ENCODE measurements at places on chromosomes 13 and 19.

DNA sequence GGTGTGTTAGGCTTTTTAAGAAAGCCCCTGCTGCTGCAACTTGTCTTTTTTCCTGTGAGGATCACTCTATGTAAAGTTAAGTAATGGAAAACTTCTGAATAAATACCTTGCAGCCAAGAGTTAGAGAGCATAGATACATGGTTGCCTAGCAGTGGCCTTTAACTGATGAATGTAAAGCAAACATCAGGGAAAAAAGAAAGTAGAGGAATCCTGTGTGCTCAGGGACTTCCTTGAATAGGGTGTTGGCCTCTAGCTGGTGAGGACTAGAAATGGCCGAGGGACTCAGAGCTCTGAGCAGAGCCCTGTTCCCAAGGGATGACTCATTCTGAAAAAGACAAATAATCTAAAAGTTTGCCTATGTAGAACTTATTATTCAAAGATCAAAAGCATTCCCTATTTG, 135.7 kb downstream of the MIPEP start:
- DNase-seq = no peak

GRCh38 chr19:55362174-55362989, 678 bp downstream of the GARIN5B start:
- no peak for DNase-seq

DNA sequence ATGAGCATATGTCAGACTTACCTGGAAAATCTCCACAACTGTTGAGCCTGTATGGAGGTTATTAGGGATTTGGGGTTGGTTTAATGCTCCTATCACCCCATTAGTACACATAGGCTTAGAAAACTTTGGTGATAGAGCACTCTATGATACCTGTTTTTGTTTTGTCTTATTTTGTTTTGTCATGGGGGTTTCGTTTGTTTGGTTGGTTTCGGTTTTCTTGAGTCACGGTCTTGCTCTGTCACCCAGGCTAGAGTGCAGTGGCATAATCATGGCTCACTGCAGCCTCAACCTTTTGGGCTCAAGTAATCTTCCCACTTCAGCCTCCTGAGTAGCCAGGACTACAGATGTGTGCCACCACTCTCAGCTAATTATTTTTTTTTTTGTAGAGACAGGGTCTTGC, 70.0 kb downstream of the MZT1 start:
- DNase-seq = no peak

DNA sequence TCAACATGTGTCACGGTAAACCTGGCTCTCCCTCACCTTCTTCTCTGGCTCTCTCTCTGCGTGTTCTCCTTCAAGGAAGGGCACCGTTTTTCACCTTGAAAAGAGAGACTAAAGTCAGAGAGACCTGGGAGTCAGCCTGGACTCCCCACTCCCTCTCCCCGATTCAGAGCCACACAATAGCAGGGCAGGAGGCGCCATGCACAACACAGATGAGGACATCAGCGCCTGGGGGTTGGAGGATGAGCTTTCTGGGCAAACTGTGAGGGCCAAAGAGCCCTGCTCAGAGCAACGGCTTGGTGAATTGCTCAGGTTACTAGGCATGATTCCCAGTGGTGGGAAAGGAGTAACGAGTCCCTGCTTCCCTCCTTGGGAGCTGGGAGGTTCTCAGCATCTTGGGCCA, 32.3 kb downstream of the HSPH1 start:
- no peak for DNase-seq

GRCh38 chr13:40611004-40611403, 55.4 kb downstream of the FOXO1 start:
- DNase-seq = no peak

DNA sequence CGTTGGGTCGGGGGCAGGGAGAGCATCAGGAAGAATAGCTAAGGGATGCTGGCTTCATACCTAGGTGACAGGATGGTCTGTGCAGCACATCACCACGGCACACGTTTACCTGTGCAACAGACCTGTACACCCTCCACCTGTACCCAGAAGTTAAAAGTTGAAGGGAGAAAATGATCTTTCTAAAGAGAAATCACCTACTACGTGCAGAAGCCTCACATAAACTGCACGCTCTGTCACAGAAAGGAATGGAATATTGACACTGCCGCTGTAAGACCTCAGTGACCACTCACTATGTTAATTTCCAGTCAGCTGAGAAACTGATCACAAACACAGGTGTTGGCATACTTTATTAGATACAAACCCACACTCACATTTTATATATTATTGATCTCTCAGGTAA, 26.8 kb downstream of the LAMP1 start:
- DNase-seq = no peak

DNA sequence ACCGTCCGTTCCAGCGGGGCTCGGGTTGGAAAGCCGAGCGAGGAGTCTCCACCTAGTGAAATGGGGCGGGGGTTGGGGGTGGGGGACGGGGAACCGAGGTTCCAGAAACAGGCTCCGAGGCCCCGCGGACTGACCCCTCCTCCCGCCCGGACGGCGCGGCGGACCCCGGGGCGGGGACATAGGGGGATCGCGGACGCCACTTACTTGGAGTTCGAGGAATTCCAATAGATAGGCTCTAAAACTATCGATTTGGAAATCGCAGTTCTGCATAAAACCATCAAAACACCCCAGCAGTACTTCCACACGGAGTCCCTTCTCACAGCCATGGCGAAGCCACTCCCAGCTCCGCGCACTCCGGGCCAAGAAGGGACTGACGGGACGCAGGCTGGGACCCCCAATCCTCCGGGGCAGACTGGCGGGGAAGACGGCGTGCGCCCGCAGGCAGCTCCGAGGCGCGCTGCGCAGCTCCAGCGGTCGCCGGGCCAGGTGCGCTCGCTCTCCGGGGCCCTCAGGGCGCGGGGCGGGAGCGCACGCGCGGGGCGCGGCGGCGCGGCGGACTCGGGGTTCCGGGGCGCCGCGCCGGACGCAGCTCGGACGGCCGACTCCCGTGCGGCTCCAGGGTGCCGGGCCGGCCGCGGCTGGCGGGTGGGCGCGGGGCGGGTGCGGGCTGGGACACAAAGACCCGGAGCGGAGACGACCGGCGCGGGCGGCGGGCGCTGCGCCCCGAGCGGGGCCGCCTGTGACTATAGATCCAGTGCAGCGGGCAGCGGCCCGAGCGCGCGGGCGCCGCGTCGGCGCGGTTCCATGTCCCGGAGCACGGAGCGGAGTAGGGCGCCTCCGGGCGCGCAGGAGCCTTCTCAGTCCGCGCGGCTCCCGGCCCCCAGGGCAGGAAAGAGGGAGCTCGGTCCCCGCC, 567 bp downstream of the EFNB2 start:
- DNase-seq = no peak

DNA sequence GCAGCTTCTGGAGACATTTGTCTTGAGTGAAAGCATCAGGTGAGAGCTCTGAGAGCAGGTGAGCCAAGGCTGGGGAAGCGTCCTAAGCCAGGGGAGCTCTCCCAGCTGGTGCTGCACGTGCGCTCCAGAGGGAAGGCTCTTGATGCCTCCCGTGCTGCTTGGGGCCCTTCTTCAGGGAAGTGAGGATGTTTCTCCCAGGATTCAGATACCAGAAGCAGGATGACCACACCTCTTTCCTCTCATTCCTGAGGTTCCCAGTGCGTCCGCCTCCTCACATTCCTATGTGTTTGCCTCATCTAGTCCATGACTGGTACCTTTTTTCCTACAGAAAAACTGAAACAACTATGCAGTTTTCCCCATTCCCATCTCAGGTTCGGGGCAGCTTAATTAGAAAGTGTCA, 231.0 kb upstream of the IRS2 start:
- no peak for DNase-seq

DNA sequence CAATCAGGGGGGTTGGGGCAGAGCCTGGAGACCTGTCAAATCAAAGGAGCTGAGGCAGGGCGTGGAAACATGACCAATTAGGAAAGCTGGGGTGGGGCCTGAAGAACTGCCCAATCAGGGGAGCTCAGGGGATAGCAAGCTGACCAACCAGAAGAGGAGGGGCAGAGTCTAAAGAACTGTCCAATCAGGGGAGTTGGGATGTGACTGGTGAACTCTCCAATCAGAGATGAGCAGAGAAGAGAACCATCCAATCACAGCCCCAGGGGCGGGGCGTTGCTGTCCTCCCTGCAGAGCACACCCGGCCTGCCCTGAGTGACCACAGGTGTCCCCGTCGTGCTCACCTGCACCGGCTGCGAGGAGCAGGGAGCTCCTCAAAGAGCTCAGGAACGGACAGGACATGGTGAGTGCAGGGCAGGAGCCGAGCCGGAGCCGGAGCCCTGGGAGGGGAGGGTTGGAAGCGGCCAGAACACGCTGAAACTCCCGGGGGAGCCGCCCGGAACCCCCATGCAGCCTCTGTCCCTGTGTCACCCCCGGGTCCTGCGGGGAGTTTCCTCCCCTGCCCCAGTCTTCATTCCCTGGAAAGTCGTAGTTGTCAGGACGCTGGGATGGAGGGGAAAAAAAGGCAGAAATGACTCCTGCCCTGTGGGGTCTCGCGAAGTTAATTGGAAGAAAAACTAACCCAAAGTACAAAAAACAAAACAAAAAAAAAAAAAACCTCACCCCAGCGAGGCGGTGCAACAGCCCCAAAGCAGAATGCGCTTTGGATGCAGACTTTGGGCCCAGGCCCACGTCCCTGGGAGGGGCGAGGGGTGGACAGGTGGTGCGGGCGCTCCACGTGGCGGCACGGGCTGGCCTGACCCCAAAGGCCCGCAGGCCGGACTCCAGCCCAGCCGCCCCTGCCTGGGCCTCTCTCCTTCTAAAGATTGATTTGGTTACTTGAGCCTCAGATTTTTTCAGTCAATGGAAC, at the start of gene ZNF556:
TSS of gene ZNF556 (plus strand) at position 311 of the 967 bp plus-strand sequence. CDS start at position 398, 87 bp downstream.
- peak; percentile 99 for DNase-seq

GRCh38 chr19:49425922-49426592, 869 bp downstream of the GFY start:
- DNase-seq = no peak

DNA sequence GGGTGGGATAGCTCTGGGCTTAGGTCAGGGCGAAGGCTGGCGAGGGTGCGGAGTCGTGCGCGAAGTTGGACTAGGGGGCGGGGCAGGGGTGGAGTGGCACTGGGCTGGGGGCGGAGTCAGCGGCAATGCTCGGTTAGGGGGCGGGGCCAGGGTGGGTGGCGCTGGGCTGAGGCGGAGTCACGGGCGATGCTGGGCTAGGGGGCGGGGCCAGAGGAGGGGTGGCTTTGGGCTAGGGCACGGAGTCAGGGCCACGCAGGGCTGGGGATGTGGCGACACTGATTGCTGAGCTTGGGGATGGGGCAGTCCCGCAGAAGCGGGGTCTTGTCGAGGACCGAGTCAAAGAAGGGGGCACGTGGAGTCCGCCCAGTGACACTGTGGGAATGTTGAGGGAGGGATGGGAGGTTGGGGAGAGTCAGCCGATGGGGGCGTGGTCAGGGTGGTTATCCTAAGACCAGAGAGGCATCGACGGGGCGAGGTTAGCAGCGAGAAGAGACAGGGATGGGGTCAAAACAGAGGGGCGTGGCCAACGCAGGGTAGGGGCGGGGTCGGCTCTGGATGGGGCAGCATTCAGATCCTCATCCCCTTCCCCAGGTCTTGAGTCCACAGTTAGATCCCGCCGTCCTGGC, 8.7 kb downstream of the HOMER3 start:
- DNase-seq = no peak

GRCh38 chr13:95146486-95146885, 154.8 kb downstream of the ABCC4 start:
- DNase-seq = no peak

- DNase-seq = no peak
These were observed 2.5 kb downstream of the PHF11 start for GRCh38 chr13:49498206-49498605.

DNA sequence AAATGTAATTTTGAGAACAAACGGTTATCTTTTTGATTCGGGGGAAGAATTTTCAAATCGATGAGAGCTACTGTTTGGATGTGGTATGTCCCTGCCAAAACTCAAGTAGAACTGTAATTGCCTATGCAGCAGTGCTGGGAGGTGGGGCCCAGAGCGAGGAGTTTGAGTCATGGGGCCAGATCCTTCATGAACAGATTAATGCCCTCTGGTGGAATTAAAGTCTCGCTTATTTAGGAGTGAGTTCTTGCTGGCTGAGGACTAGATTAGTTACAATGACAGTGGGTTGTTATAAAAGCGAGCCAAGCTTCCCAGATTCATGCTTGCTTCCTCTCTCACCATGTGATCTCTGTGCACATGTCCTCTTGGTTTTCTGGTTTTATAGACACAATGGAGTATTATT, 11.8 kb upstream of the PRR20A start:
- DNase-seq = no peak

- no peak for DNase-seq
These were observed 1.2 kb downstream of the ZNF347 start for GRCh38 chr19:53157626-53158025.

DNA sequence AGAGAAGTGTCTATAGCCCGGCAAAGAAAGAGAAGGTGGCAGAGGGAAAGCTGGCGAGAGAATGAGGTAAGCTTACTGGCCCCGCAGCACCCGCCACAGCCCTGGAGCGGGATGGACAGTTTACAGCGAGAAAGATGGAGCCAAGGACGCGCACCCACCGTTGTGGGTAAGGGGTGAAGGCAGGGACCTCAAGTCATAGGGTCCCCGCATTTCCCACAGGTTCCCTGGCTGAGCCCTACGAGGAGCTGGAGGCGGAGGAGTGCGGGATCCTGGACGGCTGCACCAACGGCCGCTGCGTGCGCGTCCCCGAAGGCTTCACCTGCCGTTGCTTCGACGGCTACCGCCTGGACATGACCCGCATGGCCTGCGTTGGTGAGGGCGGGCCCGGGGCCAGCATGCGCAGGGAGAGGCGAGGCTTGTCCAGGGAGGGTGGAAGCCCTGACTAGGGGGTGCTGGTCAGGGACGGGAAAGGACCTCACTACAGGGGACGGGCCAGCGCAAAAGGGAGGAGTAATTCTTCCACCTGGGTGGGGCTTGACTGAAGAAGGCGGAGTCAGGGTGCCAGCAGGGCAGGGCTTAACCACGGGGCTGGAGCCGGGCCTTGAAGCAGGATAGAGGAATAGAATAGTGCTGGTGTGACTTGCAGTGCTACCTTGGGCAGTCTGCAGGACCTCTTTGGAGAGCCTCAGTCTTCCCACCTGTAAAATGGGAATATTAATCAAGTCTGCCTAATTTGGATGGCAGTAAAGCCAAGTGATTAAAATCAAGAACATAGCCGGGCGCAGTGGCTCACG, 26.5 kb downstream of the LTBP4 start:
- DNase-seq = no peak

DNA sequence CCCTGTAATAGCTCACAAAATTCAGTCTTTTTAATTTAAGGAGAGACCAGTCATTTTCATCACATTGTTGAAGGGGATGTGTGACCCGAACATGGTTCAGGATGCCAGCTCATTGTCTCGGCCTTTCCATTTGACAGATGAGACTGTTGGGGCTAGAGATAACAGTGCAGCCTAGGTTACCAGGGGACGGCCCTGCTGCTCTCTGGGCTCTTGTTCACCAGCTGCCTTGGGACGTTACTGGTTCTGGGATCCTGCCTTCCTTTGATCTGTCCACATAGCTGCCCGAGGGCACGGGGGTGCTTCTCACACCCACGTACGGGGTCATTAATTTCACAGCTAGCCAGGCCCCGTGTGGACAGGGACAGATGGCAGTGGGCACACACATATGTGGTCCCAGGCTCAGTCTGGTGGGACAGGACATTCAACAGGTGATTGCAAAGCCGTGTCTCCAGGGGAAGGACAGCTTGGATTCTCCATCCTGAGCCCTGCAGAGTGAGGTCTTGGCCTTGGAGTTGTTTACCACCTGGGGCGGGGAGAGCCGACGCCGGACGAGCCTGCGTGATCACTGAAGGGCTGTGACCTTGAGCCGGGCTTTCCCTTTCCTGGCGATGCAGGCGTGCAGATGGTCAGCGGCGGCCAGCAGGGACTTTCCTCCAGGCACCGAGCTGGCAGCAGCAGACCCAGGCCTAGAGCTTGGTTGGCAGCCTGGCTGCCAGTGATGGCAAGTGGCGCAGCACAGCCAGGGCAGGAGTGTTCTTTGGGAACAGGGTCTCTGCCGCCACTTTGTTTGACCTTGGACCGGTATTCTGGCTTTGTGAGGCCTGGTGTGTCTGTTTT, 26.7 kb upstream of the NPAS1 start:
- DNase-seq = no peak
